Stimulated activated CD4-positive, alpha-beta T cell treated with anti-CD3 and anti-CD28 coated beads, Interleukin-4, amount 100 ng/mL, for 24 hours (primary cell): ENCODE measurements at places on chromosomes 2 and 18.
A peak's percentile ranks its signal among the peaks of the same experiment; 100 is the strongest.

- no peak for DNase-seq
These were observed 27.3 kb downstream of the SULT1C2 start for GRCh38 chr2:108316033-108316432.

- no peak for DNase-seq
These were observed 41.2 kb downstream of the ASAP2 start for GRCh38 chr2:9247786-9248185.

GRCh38 chr18:77851802-77852201, 602.2 kb downstream of the GALR1 start:
- no peak for DNase-seq

GRCh38 chr2:233798335-233799086, 20.4 kb downstream of the MROH2A start:
- no peak for DNase-seq

DNA sequence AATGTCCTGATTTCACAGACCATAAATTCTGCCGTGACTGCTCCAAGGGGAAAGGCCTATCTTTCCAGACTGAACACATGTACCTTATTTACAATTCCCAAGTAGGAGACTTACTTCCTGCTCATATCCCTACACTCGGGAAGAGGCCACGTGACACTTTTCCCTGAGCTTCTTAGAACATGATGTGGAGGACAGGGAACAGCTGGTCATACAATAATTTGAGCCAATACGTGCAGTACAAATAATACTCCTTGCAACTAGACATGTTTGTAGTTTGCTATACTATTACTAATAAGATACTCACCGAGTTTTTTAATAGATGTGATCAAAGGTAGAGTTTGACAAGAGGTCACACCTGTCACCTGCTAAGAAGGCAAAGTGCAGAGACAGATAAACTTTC, 256.4 kb downstream of the SP3 start:
- no peak for DNase-seq

DNA sequence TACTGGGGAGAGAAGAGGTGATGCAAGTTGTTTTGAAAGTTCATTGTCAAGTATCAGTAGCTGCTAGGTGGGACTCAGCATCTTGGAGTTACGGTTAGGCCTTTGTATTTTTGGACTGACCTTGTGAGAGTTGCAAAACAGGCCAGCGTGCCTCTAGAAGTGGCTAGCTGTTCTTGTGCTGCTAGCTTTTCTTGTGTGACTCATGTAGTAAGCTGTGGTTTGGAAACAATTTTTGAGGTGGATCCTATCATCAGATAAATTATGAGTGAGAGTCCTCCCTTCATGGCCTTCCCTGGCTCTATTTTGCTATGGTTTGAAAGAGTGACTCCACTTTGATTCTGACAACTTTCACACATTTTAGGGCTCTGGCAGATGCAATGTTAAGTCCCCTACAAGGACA, 409.2 kb upstream of the HS6ST1 start:
- no peak for DNase-seq

DNA sequence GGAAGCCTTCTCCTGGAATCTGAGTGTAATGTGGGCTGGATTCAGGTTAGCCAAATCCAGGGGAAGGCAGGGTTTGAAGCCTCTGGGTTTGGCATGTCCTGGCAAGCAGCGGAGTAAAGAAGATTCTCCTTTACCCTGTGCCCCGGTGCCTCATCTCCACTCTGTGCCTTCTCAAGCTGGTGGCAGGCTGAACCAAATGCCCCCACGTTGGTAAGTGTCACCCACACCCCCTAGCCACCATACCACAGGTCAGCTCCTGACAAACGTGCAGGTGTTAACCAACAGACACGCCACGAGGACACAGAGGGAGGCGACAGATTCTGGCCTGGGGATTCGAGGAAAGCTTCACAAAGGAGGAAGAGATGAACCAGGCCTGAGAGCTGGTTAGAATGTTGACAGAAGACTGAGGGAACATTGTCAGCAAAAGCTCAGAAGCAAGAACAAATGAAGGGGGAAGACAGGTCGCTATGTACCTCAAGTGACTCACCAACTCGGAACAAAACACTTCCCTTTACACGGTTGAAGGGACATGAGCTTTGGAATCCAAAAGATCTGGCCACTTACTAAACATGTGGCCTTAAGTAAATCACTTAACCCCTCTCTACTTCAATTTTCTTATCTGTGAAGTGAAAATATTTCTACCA, 85.2 kb upstream of the LCLAT1 start:
- no peak for DNase-seq

- DNase-seq = no peak
These were observed 14.2 kb downstream of the TGFBRAP1 start for GRCh38 chr2:105315314-105315713.

DNA sequence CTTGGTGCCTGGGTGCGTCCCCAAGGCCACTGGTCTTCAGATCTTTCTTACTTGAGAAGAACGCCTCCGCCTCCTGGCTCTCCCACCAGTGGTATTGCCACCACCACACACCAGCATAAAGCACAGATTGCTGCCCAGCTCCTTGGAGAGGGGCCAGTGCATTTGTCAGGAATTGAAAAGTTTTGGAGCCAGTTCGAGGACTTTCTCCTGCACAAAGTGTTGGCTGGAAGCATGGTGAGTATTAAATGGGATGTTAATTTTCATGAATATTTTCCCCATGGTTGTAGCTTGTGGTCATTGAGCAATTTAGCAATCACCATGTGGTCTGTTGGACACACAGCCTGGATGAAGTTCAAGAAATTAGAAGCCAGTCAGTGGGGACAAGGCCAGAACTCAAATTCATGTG, 684.6 kb upstream of the FANCL start:
- DNase-seq = no peak

GRCh38 chr18:54203914-54204313, 20.6 kb downstream of the MBD2 start:
- no peak for DNase-seq

DNA sequence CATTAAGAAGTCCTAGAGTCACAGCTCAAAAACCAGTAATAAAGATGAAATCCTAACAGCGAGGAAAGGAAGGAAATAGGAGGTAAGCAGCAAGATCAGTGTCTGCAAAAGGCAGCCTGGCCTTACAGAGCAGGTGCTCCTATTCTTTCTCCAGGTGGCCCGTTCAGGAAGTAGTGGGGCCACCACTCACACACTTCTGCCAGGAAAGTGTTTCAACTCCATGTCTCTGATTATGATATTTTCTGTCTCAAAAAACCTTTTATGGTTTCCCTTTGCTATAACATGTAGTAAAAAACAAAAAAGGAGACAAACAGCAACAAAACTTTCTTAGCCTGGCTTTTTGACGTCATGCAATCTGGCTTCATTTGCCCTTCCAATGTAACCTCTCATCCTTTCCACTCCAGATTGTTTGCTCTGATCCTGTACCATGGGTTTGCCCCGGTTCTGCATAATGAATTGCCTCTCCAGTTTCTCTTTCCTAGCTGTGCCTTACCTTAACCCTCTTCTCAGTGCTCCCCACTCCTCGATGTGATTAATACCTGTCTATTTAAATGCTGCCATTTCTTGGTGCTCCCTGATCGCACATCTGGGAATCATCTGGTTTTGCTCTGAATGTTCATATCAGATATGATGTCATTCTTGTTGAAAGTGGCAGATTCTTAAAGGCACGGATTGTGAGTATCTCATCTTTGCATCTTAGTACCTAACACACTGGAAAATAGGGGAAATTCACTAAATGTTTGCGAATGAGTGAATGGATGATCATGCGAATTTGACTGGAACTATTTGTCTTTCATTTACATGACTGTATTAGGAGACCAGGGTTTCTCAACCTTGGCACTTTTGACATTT, 50.6 kb upstream of the PTPRM start:
- DNase-seq = no peak

DNA sequence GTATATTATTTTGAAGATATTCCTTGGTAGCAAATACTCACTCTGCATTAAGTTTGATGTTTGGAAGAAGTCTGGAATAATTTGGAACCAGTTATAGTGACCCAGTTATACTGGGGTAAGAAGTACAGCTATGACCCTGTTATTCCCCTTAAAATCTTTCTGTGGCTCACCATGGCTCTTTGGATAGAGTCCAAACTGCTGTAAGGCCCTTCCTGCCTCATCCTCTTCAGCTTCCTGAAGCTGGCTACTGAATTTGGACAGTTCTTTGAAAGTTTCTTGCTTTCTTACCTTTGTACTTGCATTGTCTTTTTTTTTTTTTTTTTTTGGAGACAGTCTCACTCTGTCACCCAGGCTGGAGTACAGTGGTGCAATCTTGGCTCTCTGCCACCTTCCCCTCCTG, 85.6 kb downstream of the ABI2 start:
- no peak for DNase-seq

DNA sequence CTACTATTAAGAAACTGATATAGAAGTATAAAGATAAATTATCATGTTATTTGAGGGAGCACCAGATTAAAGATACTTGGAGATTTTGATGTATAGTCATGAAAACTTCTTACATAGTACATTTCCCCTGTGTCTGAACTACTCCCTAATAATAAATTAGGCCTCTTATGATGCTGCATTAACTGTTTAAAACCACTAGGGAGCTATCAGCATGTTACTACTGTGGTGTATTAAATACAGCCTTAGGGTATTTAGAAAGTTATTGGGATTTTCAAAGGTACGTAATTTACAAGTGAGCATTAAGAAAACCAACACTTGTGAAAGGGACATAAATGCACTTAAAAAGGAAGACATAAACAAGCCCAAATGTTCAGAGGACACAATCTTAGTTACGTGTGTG, 714.0 kb downstream of the EPHA4 start:
- no peak for DNase-seq

GRCh38 chr2:165472922-165473321, 3.4 kb downstream of the CSRNP3 start:
- no peak for DNase-seq

GRCh38 chr2:6254441-6254840, 562.3 kb downstream of the SOX11 start:
- no peak for DNase-seq

GRCh38 chr2:217079165-217079564, 219.3 kb upstream of the TNP1 start:
- DNase-seq = no peak

- DNase-seq = no peak
These were observed 73.5 kb downstream of the SMC6 start for GRCh38 chr2:17680119-17680518.

- DNase-seq = no peak
These were observed 28.3 kb downstream of the PIAS2 start for GRCh38 chr18:46888965-46889364.

DNA sequence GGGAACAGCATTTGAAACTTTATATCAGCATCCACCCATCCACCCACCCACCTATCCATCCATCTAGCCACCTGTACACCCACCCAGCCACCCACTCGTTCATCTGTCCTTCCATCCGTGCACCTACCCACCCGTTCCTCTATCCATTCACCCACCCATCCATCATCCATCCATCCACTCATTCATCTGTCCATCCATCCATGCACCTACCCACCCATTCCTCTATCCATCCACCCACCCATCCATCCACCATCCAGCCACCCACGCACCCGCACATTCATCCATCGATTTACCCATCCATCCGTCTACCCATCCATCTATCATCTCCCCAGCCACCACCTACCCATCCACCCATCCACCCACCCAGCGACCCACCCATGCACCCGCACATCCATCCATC, 24.8 kb downstream of the LDLRAD4 start:
- no peak for DNase-seq

DNA sequence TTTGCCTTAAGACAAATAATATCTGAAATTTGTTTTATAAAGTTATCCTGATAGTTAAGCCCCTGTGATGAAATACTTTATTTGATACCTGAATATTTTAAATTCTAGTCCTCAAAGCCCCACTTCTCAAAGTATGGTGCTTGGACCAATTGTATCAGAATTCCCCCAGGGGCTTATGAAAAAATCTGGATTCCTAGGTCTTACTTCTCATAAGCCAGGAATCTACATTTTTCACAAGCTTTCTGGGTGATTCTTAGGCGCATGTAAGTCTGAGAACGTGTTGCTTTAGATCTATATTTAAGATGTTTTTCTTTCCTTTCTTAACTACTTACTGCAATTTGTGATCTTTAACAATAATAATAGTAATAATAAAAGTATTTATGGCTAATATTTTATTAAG, 53.1 kb downstream of the MYO1B start:
- DNase-seq = no peak

DNA sequence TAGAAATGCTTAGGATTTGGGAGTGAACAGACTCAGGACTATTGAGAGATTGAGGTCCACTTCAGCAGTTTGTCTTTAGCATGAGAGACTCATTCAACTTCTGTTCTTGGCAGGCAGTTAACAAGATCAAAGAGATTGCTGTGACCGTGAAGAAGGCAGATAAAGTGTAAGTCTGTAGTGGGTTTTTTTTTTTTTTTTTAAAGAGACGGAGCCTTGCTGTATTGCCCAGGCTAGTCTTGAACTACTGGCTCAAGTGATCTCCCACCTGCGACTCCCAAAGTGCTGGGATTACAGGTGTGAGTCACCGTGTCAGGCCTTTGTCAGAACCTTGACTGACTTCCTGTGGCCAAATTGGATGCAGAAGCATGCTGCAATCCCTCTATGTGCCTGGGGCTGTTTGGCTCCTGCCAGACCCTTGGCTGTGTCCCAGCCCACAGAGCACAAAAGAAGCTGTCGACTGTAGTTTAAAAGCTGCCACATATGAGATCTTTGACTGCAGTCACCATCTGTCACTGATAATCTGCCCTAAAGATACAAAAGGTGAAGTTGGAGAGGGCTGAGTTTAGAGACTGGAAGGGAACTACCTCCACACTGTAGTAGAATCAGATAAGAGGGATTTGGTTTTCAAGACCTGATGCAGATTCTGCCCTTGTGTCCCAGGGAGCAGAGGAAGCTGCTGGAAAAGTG, 9.9 kb downstream of the CCT7 start:
- no peak for DNase-seq

GRCh38 chr2:157194097-157194688, 63.3 kb upstream of the GALNT5 start:
- DNase-seq = peak; percentile 12

DNA sequence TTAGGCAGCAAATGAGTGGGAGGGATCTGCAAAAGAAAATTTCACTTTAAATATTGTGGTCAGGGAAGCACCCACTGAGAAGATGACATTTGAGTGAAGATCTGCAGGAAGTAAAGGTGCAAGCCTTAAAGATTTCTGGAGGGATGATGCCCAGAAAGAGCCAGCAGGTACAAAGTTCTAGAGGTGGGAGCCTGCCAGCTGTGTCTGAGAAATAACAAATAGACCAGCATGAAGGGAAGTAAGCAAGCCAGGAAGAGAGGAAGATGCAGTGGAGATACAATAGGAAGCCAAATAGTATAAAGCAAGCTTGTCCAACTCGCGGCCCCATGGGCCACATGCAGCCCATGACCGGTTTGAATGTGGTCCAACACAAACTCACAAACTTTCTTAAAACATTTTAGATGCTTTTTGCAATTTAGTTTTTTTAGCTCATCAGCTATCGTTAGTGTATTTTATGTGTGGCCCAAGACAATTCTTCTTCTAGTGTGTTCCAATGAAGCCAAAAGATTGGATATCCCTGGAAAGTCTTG, 489.9 kb downstream of the DCC start:
- DNase-seq = no peak

DNA sequence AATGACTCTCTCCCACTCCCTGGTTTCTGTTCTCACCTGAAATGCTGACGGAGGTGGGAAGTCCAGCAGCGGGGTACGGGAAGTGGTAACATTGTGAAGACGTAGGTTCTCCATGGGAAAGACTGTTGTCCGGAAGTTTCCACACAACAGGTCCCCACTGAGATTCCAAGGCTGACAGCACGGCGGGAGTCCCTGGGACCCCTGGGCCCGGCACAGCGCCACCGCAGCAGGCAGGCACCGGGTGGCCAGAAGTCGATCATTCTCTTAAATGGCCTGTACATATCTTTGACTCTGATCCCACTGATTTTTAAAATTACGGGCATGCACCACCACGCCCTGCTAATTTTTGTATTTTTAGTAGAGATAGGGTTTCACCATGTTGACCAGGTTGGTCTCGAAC, 201.0 kb upstream of the SALL3 start:
- DNase-seq = no peak
